Foreskin keratinocyte (primary cell): ENCODE measurements at places on chromosomes 4 and X. TPM values are rescaled to one million over a fixed set of nuclear protein-coding genes. Genes with fewer than 3 reads are reported as not detected.
A peak's percentile ranks its signal among the peaks of the same experiment; 100 is the strongest.

DNA sequence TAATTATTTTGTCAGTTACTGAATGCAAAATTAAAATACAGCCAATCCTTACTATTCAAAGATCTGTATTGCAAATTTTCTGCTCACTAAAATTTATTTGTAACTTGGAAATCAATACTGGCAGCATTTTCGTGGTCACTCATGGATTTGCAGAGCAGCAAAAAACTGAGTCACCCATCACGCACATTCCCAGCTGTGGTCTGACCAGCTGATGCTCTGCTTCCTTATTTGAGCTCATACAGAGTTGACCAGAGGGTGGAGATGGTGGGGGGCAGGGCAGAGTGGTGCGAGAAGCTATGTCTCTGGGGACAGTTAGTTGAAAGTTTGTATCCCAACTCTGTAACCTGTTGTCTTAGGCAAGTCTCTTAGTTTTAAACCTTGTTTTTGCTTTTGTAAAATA, 214.8 kb downstream of the SPCS3 start:
- no peak for DNase-seq

GRCh38 chr4:42302348-42302747, 94.9 kb upstream of the SHISA3 start:
- no peak for DNase-seq

- no peak for DNase-seq
Measured at GRCh38 chr4:30744386-30744785, 24.2 kb downstream of the PCDH7 start.

The SFRP2 gene
- polyA plus RNA-seq = not detected in 2 replicates

- no peak for DNase-seq
Measured at GRCh38 chr4:32672359-32672758, 1952.2 kb downstream of the PCDH7 start.

- no peak for DNase-seq
Measured at GRCh38 chrX:154698630-154699248, 45.4 kb upstream of the CTAG2 start.

The P2RY4 gene
- polyA plus RNA-seq = not detected in 2 replicates

- no peak for DNase-seq
Measured at GRCh38 chrX:107324493-107325310, 118.3 kb downstream of the DNAAF6 start.

DNA sequence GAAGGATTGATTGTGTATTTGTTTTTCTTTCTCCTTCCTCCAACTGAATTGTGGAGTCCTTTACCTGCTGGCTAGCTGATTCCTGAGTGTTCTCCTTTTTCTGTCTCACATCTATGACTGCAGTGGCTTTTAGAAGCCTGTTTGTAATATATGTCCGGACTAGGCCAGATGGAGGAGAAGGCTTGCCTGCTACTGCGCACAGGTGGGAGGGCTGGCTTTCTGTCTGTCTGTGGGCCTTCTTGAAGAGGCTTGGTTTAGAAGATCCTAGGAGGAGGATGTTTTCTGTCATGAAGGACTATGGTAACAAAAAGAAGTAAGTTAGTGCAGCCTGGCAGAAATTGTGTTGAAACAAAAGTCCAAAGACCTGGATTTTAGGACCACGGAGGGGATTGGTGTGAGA, 8.5 kb downstream of the PPP1R3F start:
- DNase-seq = no peak

The ZBED1 gene
- polyA plus RNA-seq = 11.5 and 14.3 TPM in 2 replicates

DNA sequence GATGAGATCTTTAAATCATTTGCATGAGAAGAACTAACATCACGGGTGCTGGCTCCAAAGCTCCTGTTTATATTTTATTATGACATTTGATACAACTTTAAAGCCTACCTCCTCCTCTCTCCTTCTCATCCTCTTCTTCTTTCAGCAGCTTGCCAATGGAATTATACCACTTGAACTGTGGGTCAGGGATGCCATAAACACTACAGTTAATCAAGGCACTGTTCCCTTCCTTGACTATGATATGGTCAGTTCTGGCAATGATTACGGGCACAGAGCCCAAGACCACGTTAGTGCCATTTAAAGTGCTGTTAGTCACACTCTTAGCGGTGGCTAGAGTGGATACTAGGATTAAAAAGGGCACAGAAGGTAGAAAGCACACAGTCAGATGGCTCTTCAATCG, 20.7 kb downstream of the MFAP3L start:
- DNase-seq = no peak

DNA sequence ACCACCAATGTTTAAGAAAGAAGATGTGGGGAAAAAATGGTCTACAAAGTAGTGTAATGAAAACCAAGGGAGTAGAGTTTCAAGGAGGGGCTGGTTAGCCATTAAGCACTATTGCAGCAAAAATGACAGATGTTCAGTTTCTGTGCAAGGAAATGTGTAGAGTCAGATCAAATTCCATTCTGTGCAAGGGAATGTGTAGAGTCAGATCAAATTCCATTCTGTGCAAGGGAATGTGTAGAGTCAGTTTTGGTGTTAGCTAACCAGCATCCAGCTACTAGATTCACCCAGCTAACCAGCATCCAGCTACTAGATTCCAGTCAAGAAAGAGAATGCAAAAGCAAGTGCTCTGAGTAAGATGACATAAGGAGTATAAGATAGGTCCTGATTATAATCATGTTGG, 208.8 kb downstream of the COX18 start:
- no peak for DNase-seq

The TENM3 gene
- polyA plus RNA-seq = 2.4 and 2.7 TPM in 2 replicates

- peak; percentile 47 for DNase-seq
Measured at GRCh38 chrX:25872786-25873185, 265.4 kb upstream of the MAGEB18 start.

The BEX1 gene
- 0.17 and 0.60 TPM in 2 replicates for polyA plus RNA-seq

GRCh38 chr4:111230265-111230664, 607.4 kb upstream of the PITX2 start:
- DNase-seq = no peak

The MAGEA1 gene
- polyA plus RNA-seq = not detected in 2 replicates

The RHOXF1 gene
- not detected in 2 replicates for polyA plus RNA-seq

The SH3TC1 gene
- 11.2 and 16.7 TPM in 2 replicates for polyA plus RNA-seq
